ENCODE measurements at places on chromosomes 12 and 14.

- DNase-seq: no peak
These were observed 126.4 kb upstream of the PLEKHA5 start for GRCh38 chr12:19003141-19003540.

GRCh38 chr12:105231396-105231795, 4.6 kb downstream of the APPL2 start:
- no peak for DNase-seq

DNA sequence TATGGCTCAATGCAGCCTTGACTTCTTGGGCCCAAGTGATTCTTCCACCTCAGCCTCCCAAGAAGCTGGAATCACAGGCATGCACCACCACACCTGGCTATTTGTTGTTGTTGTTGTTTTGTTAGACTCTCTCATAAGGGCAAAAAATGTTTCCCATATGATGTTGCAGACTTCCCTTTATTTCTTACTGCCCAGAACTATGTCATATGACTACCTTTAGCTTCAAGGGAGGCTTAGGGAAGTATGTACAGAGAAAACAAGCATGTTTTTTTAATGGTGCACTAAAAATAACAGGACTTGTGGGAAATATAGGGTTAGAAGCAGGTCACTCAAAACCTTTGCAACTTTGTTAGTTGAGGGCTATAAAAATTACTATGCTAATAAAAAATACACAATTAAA, 4.3 kb upstream of the GPR19 start:
- DNase-seq: no peak

- DNase-seq: no peak
These were observed 74.3 kb downstream of the SUSD6 start for GRCh38 chr14:69685716-69686115.

GRCh38 chr12:51589060-51589459, 2.0 kb upstream of the SCN8A start:
- DNase-seq: no peak

DNA sequence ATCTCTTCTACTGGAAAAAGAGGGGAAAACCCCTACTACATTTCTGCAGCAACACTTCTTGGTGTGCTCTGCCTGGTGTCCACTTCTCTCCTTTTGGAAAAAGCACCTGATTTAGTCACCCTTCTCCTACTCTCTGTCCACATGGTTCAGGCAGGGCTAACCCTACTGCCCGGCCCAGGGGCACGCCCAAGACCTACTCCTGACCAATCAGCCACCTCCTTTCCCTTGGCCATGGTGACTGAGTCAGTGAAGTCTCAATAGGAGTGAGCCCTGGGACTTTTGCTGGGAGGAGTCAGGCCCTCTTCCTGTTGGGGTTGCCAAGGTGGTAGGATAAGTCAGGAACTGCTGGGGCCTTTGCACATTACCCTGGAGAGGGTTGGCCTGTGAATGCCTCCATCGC, 52.5 kb upstream of the MYL2 start:
- no peak for DNase-seq

- DNase-seq: no peak
These were observed 215.1 kb upstream of the FAR2 start for GRCh38 chr12:28933864-28934527.
